Fibroblast of skin of abdomen (primary cell): ENCODE measurements at places on chromosomes 1 and 21.

- no peak for DNase-seq
Measured at GRCh38 chr1:210796421-210796820, 337.5 kb downstream of the KCNH1 start.

- DNase-seq: no peak
Measured at GRCh38 chr1:163186862-163187261, 15.9 kb downstream of the RGS5 start.

GRCh38 chr1:178651742-178652141 lies 73.3 kb upstream of the RALGPS2 start:
- DNase-seq: peak; percentile 41

DNA sequence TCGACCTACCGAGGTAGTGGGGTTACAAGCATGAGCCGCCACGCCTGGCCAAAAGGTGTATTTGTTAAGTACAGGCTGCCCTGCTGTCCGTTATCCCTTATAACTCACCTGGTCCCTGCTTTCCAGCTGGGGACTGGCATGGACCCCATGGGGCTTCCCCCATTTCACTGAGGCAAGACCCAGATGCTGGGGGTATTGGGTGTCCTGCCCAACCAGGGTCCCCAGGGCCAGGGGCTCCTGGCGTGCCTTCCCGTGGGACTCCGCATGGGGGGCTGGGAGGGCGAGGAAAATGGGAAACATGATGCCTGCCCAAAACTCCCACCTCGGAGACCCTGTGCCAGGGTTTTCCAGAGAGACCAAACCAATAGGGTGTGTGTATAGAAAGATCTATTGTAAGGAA lies 64.4 kb downstream of the FAAP20 start:
- DNase-seq: no peak

DNA sequence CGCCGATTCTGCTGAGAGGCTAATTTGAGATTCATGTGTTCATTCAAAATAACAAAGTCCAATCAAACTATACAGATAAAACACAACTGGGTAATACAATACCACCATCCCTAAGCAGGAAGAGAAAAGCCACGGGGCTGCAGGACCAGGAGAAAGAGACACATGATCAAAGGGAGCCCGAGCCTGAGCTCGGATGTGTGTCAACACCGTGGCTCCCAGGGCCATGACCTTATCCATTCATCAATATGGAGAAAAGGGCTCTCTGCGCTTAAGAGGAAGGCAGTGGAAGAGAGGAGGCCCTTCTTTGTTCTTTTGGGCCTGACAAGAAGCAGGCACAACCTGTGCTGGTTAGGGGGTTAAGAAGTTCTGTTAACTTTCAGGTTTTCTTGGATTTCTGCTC lies 56.7 kb downstream of the HUNK start:
- no peak for DNase-seq

DNA sequence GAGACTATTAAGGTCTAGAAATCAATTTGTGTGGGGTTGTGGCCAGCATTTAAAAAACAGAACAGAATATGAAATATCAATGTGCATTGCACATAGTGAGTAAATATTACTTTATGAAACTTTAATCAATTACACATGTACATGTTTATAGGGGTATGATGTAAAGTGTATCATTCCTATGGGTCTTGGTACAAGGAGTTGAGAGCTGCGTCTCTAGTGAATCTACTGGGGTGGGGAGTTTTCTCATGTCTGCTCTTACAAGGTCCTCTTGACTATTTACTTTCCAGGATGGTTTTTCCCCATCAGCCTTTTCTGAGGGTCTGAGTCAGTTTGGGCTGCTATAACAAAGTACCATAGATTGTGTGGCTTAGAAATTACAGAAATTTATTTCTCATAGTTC lies 75.8 kb downstream of the BACH1 start:
- DNase-seq: no peak

- no peak for DNase-seq
Measured at GRCh38 chr1:26278303-26278702, 1.6 kb upstream of the SH3BGRL3 start.

- no peak for DNase-seq
Measured at GRCh38 chr1:59078070-59078800, 218.7 kb upstream of the FGGY start.

- DNase-seq: peak; percentile 40
Measured at GRCh38 chr1:167599957-167600581, 30.0 kb upstream of the RCSD1 start.

DNA sequence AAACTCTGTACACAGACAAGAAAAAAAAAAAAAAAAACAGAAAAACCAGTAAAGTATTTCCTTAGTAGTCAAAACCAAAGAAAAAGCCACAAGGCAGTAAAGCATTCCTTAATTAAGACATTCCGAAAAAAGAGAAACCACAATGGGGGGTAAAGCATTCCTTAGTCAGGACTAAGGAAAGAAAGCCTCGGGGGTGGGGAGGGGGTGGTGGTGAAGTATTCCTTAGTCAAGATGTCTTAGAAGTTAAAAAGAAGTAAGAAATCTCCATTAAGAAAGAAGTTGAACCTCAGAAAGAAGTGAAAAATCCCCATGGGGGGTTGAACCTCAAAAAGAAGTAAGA lies 28.2 kb upstream of the FMO1 start:
- DNase-seq: peak; percentile 96

DNA sequence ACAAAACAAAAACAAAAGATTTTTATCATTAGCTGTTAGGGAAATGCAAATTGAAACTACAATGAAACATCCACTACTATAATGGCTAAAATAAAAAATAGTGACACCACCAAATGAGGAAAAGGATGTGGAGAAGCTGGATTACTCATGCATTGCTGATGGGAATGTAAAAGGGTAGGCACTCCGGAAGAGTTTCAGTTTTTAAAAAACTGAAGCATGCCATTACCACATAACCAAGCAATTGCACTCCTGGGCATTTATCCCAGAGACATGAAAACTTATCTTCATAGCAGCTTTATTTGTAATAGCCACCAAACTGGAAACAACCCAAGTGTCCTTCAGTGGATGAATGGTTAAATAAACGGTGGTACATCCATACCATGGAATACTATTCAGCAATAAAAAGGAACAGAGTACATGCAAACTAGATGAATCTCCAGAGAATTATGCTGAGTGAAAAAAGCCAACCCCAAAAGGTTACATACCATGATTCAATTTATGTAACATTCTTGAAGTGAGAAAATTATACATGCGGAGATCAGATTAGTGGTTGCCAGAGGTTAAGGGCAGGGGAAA lies 14.5 kb upstream of the CFAP298 start:
- peak; percentile 19 for DNase-seq

DNA sequence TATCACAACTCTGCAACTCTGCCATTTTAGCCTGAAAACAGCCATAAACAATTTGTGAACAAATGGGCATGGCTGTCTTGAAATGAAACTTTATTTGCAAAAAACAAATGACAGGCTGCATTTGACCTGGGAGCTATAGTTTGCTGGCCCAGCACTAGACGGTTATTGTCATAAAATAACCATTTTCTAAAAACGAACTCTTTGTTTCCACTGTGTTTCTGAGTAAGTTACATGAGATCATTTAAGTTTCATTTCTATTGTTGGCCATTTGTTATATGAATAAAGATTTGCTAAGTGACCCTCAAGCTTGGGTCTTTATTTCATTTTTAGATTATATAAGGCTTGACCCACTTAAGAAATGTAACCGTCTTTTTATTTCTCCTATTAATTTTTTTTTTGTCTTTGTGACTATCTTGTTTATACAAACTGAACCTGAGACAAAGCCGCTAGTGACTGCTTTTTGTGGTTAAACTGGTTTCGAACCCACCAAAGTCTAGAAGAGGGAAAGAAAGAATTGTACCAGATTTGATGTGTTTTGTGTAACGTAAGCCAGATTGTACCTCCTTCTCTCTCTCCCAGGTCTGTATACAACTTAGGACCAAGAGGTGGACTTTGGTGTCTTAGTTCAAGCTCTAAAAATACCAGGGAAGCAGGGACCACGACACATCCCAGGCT lies 12.9 kb upstream of the KCNJ15 start:
- DNase-seq: no peak

DNA sequence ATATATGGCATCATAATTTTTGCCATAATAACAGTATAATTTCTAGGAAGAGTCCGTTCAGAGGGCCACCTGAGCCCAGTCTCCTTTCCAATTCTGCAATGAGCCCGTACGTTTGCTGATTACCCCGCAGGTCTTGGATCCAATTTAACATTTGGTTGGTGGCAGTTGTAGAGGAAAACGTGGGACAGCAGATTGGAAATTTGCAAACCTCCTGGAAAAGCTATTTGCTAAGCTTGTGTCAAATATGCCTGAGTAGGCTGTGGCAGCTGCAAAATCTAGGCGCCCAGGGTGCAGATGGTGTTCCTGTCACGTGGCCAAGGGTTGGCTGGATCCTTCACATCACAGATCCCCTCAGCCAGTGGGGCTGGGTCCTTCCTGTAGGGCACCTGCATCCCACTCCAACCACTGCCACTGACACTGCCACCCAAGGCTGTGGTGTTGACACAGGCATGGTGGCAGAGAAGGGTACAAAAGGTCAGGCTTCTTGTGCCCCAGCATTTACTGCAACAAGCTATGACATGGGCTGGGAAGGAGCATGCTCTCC lies 174.8 kb upstream of the SYT6 start:
- DNase-seq: no peak

DNA sequence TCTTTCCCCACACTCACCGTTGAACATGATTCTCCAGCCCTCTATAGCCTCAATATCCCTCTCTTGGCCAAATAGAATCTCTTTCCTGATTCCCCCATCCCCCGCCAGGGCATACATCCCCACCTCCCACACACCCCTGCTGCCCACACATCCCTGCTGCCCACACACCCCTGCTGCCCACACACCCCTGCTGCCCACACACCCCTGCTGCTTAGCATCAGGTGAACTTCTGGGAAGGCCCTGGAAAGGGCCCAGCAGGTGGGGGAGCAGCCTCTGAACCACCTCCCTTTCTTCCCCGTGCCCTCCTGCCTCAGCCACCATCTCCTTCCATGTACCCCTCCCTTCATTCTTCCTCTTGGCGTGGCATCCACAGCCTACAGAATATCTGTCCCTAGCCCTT lies 15.9 kb upstream of the IFNLR1 start:
- DNase-seq: no peak

DNA sequence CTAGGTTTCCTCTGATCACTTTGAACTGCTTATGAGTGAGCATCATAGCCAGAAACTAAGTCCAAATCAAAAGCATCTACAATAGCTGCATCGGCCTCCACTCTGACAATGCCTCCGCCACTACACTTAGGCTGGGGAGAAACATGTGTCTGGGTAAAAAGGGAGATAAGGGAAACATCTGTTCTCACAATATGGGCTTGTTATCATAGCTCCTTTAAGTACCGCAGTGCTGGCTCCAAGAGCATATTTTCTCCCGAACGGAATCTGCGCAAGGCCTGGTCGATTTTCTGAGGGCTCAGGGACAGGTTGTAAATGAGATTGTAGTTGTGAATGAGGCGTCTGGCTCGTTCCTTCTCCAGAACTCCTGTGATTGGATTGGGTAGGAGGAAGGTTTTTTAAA lies 63.9 kb upstream of the CYP2J2 start:
- DNase-seq: no peak

GRCh38 chr1:240363315-240363714 lies 248.6 kb downstream of the GREM2 start:
- no peak for DNase-seq

DNA sequence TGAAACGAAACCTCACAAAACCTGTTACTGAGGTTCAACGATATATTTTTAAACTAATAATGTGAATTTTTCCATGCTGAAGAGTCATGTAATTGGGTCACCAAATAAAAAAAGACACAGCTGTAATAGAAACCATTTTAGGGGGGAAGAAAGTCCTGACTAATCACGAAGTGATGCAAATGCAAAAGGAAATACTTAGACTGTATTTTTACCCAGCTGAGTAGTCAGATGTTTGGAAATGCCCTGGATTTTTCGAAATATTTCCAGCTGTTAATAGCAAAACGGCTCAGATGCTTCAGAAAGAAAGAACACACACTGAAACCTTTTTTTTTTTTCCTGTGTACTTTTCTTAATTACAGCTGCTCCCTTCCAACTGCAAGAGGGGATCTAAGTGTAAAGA lies 210.3 kb downstream of the SETD4 start:
- peak; percentile 74 for DNase-seq

DNA sequence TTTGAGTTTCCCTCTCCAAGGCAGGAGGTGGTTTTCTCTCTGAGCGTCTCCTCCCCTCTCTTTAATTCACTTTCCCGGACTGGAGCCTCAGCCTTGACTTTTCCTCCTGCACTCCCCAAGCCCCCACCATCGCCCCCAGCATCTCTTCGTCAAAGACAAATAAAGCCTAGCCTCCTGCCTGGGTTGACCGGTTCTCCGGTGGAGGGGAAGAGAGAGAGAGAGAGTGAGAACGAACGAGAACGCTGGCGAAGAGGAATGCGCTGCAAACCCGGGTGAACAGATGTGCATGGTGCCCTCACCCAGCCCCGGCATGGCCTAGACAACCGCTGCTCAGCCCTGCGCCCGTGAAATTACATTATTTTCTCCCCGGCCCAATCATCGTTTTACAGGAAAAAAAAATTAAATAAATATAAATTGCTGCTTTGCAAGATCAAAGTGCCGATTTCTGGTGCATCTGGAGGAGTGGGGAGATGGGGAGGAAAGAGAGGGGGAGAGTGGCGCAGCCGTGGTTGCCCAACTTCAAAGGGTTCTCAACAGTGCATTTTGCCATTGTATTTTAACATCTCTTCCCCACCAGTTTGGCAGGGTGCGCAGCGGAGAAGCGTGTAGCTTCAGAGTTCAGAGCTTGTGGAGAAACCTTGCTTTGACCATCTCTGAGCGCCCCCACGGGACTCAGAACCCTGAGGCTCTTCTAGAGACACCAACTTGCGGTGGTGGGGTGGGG lies 11.4 kb upstream of the TBX15 start:
- DNase-seq: no peak

- no peak for DNase-seq
Measured at GRCh38 chr1:230342019-230342418, 84.1 kb downstream of the PGBD5 start.

GRCh38 chr1:205598841-205599668 lies 32.8 kb downstream of the ELK4 start:
- peak; percentile 82 for DNase-seq

- no peak for DNase-seq
Measured at GRCh38 chr1:224157316-224157715, 25.7 kb upstream of the DEGS1 start.
